Panc1 (cell line): ENCODE measurements at places on chromosomes 6 and 20.

- no peak for DNase-seq
Observed at GRCh38 chr6:7313505-7314165, 636 bp upstream of the SSR1 start.

GRCh38 chr6:167221400-167222201 is 63.8 kb upstream of the GPR31 start:
- no peak for DNase-seq

GRCh38 chr20:61896058-61896961 is 169.4 kb downstream of the TAF4 start:
- DNase-seq, result peak; percentile 12

GRCh38 chr20:43831481-43832065 is 83.1 kb upstream of the TOX2 start:
- no peak for DNase-seq

DNA sequence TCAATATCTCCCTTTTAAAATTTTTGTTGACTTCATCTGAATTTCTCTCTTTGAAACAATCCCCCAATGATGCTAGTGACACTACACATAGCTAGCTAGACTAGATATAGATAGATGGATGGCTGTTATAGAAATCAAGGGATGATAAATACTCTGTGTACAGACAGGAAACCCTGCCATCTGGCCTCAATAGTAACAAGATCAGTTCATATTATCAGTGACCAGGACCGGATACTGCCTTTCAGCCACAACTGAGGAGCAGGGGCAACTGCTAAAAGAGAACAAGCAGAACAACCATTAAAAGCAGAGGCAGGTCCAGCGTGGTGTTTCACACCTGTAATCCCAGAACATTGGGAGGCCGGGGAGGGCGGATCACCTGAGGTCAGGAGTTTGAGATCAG is 118.3 kb upstream of the FAM184A start:
- DNase-seq, result no peak

DNA sequence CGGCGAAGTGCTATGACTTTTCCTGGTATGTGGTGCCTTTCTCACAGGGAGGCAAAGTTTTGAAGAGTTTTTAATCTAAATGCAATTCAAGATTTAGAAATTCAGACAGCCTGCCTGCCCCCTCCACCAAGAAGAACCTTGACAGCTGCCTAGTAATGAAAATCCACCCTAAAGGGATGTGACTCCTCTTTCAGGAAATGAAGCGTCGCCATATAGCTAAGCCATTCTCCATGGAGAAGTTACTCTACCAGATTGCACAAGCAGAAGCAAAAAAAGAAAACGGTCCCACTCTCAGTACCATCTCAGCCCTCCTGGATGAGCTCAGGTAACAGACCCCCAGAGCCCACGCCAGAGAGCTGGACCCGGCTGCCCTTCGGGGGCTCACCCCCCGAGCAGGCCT is 150.1 kb downstream of the DTNBP1 start:
- no peak for DNase-seq

GRCh38 chr6:161228921-161229591 is 44.8 kb downstream of the AGPAT4 start:
- no peak for DNase-seq

GRCh38 chr6:110581679-110582078 is 105.3 kb upstream of the SLC22A16 start:
- DNase-seq, result no peak

- DNase-seq, result no peak
Observed at GRCh38 chr20:31790401-31790800, 28.8 kb upstream of the MYLK2 start.

DNA sequence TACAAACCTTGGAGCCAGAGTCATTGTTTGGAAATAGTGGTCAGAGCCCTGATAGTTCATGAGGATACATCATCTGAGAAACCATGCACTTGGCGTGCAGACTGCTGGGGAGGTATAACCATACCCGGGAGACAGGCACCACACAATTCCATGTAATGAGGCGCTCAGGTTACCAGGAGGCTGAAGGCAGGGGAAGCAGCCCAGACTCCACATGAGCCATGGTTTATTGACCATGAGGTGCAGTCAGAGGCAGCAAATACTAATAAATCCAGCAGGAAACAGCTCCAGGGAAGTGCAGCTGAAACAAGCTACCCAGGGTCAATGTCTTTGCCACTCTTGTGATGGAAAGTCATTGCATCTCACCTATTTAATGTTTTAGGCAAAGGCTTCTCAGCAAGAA is 156.0 kb downstream of the TBC1D7 start:
- DNase-seq, result no peak

DNA sequence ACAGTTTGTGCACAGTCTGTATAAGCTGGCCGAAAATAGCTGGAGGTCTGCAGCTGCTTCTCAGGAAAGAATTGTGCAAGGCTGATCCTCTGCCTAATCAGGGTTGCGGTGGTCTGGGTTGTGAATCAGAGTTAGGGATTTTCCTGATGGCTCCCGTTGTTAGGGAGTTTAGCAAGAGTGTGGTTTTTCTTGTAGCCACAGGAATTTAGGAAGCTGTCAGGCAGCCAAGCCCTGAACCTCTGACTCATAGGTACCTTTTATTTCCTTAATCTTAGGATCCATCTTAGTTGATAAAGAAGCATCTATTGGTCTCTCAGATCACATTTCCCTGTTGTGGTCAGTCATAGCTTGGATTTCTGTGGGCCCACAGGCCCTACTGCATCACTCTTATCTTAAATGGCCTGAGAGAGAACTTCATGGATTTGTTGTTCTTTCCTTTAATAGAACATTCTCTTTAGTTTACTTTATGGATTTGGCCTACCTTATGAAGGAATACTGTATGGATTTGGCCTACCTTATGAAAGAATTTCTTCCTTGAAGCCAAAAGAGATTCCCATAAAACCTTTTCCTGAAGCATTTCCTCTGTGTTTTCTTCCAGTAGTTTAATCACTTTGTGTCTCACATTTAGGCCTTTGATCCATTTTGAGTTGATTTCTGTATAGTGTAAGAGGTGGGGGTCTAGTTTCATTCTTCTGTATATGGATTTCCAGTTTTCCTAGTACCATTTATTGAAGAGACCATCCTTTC is 10.3 kb downstream of the KIF25 start:
- peak; percentile 79 for DNase-seq

DNA sequence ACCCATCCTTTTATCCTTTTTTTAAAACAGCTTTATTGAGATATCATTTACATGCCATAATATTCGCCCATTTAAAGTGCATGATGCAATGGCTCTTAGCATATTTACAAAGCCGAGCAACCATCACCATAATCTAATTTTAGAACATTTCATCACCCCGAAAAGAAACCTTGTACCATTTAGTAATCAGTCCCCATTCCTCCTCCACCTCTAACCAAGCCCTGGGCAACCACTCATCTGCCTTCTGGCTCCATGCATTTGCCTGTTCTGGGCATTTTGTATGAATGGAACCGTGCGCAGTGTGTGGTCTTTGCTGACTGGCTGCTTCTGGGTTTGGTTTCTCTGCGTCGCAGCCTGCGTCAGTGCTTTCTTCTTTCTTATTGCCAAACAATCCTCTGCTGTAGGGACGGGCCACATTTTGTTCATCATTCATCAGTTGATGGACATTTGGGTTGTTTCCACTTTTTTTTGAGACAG is 10.2 kb upstream of the EEF1A2 start:
- no peak for DNase-seq

DNA sequence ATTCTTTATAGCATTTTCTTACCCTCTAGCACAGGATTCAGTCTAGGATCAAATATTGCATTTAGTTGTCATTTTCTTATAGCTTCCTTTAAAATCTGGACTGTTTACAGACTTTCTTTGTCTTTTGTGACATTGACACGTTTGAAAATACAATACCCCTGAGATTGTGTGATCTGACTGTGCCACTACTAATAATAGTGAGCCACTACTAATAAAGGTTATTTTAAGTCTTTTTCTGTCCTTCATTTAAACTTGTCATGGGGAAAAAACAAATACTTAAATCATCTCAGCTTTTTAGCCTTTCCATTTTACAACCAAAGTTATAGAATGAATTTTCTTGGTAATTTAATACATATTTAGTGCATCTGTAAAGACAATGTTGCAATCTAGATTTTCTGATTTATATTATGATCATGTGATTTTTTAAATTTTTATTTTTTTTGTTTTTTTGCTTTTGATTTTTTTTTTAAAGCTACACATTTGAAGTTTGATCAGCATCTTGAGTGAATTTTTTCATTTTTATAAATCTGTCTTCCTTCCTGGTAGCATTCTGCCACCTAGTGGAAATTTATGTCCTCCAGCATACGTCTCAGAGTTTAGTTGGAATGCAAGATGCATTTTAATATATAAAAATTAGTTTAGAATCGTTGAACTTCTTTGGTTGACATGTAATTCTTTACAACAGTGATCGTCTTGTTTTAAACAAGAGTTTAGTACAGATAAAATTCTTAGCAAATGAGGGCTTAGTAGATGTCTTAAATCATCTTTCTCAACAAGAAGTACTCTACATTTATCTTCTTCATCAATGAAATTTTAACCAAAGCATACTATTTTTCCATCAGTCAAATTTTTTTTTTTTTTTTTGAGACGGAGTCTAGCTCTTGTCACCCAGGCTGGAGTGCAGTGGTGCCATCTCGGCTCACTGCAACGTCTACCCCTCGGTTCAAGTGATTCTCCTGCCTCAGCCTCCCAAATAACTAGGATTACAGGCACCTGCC is 119.4 kb downstream of the NCOA3 start:
- peak; percentile 35 for DNase-seq

- DNase-seq, result no peak
Observed at GRCh38 chr20:3990716-3991115, 24.6 kb downstream of the RNF24 start.

DNA sequence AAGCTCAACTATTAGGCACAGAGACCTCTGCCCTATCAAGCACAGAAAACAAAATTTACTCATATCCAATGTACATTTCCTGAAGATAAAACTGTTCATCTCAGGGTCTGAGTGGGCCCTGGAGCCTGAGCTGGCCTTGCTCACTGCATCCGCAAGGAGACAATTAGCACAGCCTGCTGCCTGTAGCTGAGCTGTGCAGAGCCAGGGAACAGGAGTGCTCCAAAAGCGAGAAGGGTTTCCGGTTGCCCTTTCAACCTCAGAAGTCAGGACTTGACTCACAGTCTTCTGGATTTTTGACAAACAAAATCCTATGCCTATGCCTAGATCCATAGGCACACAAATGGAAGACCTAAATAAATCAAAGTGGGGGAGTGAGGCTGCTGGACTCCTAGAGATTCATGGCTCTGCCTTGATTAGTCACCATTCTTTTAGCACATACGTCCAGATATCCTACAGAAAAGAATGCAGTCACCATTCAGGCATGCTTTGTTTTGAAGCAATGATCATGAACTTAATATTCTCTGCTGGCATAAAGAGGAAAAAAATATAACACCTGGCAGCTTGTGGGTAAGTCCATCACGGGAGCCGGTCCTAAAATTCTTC is 73.5 kb downstream of the BFSP1 start:
- no peak for DNase-seq

GRCh38 chr6:108594151-108594550 is 33.4 kb downstream of the FOXO3 start:
- DNase-seq, result no peak

GRCh38 chr6:155278319-155279049 is 14.7 kb downstream of the CLDN20 start:
- no peak for DNase-seq

DNA sequence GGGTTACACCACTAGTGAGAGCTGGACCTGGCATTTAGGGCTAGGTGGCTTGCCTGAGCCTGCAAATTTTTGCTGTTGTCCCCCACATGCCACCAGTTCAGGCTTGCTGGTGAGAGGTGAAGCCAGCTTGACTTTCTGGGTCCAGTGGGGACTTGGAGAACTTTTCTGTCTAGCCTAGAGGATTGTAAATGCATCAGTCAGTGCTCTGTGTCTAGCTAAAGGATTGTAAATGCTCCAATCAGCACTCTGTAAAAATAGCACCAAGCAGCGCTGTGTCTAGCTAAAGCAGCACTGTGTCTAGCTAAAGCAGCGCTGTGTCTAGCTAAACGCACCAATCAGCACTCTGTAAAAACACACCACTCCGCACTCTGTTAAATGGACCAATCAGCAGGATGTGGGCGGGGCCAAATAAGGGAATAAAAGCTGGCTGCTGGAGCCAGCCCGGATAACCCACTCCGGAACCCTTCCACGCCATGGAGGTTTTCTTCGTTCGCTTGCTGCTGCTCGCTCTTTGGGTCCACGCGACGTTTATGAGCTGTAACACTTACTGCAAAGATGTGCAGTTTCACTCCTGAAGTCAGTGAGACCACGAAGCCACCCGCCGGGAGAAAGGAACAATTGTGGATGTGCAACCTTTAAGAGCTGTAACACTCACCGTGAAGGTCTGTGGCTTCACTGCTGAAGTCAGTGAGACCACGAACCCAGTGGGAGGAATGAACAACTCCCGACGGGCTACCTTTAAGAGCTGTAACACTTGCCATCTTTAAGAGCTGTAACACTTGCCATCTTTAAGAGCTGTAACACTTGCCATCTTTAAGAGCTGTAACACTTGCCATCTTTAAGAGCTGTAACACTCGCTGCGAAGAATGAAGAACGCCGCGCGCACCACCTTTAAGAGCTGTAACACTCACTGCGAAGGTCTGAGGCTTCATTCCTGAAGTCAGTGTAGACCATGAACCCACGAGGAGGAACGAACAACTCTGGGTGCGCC is 27.3 kb downstream of the GMPR start:
- DNase-seq, result no peak

DNA sequence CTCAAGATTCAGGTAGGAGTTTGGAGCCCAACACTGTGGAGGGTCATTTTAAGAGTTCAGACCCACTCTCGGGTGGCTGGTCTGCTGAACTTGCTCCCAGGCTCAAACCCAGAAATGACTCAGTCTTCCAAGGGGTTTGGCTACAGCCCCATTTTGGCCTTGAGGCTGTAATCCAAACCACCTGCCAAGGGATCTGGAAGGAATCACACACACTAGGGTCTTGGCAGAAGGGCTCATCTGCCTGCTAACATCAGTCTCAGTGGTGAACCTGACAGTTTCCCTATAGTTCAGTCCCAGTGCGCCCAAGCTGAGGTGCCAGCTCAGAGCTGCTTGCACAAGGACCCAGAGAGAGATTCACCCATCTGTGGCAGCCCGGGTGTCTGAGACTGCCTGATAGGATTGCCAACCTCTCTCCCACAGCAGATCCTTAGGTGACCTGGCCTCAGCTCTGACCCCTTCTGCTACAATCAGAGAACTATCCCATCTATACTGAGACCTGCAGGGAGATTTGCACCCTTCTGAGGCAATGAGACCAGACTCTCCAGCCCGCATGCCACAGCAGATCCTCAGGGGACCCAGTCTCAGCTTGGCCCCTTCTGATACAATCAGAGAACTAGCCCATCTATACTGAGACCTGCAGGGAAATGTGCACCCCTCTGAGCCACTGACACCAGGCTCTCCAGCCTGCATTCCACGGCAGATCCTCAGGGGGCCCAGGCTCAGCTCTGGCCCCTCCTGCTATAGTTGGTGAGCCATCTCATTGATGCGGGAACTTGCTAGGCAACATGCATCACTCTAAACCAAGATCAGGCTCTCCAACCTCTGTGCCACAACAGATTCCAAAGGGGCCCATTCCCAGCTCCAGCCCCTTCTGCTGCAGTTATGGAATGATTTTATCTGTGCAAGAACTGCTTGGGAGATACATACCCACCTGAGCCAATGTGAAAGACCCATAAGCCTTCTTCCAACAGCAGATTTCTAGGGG is 48.2 kb downstream of the THBS2 start:
- no peak for DNase-seq

- no peak for DNase-seq
Observed at GRCh38 chr20:59001068-59001448, 6.0 kb downstream of the CTSZ start.
